Fibroblast of mammary gland (primary cell): ENCODE measurements at places on chromosomes 7 and 10.
A peak's percentile ranks its signal among the peaks of the same experiment; 100 is the strongest.

DNA sequence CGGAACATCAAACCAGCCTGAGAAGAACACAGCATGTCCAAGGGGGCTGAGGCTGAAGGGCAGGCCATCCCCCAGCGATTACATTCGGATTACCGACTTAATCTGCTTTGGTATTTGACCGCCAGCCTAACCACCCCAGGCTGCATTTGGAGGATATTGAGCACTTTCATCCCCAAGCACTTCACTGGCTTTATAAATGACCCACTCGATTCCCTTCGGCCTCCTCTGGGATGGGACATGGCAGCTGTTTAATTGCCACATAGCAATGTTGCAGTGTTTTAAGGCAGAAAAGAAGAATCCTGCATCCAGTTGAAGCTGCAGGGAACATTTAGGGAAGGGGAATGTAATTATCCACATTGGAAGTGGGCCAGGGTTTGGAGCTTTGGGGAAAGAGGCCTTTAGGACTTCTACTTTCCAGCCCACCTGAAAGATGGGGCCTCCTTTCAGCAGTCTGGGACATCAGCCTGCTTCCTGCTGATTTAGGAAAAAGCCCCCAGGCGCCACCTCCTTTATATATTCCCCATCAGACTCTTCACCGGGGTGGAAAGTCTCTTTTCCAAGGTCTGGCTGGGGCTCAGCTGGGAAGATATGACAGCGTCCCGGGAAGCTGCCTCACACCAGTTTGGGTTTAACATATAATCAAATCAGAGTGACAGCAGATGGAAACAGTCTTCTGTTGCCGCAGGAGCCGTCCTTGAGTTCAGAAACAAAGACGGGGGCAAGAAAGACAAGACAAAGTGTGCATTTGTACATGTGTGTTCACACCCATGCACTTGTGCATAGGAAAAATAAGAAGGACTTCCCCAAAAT lies 9.2 kb downstream of the DPCD start:
- DNase-seq = no peak

DNA sequence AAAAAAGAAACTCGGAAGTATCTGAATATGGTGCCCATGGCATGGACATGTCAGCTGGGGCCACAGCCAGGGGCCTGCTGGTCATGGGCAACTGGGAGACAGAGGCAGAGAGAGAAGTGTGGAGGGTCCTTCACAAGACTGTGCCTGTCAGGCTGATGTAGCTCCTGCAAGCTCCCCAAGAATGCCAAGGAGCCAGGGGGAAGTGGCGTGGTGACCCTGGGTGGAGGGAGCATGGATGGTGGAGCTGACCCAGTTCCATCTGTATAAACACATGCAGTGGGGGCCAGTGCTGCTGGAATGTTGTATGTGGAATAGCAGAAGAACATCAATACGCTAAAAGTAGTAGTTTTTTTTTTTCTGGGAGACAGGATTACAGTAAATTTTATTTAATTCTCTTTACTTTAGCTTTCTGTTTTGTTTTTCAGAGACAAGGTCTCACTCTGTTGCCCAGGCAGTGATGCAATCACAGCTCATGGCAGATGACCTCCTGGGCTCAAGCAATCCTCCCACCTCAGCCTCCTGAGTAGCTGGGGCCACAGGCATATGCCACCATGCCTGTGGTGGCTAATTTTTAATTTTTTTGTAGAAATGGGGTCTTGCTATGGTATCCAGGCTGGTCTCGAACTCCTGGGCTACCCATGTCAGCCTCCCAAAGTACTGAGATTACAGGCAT lies 10.5 kb upstream of the ZMIZ2 start:
- no peak for DNase-seq

DNA sequence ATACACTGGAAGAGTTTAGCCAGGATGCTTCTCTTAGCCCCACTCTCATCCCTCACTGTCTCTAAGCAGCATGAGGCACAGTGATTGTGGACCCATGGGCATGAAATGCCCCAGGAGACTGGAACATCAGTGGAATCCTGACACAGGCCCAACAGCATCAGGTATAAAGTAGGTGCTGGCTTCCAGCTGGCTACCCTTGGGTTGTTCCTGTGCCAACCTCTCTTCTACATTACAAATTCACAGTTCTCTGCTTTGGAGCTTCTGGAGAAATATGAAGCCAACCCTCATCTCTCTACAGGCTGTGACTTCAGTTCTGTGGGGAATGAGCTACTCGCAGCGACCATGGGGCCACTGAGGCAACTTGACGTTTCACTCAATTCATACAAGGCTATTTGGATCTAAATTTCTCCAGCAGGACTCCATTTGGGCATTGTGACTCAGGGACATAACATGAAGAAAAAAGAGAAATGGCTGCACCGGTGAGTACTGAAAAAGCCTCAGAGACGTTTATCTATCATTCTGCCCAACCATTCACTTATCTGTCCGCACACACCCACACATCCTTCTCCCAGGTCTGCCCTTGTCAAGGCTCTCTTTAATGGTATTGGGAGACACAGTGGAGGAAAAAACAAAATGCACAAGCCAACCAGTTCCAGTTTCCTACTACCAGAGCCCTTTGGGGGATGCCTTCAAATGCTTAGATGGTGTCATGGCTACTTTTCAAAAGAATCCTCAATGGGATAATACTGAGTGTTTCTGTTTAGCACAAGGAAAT lies 35.4 kb upstream of the TM9SF3 start:
- DNase-seq = no peak

DNA sequence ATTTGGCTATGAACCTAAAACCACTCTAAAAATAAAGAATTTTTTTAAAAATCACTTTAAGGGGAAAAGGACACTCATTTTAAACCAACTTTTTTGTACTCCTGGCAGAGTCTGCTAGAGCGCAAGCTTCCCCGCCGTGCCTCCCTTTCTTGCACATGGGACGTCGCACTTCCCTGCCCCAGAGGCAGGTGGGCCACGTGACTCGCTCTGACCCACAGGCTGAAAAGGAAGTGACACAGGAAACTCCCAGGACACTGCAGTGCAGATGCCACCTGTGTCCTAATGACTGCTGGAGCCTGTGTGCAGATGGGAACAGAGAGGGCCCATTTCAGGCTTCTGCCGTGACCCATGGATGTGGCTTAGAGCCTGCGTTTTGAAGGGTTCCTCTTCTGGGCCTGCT lies 142.1 kb upstream of the LANCL2 start:
- no peak for DNase-seq

GRCh38 chr10:35391954-35392262 lies 55.6 kb downstream of the CCNY start:
- no peak for DNase-seq

DNA sequence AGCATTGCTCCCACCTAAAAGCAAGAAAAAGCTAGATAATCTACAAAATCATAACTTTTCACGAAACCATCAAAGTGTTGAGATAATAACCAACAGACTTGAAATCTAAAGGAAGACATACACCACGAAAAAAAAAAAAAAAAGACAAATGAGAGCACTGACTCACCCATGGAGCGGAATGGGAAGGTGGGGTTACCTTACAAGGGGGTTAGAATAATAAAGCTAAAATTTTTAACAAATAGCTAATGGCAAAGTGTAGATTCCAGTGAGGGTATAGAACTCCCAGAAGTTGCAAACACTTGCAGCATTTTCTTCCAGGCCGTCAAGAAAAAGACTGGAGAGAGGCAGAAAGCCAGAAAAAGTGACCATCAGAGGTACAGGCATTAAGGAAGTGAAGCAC lies 27.2 kb downstream of the IPMK start:
- DNase-seq = peak; percentile 44

DNA sequence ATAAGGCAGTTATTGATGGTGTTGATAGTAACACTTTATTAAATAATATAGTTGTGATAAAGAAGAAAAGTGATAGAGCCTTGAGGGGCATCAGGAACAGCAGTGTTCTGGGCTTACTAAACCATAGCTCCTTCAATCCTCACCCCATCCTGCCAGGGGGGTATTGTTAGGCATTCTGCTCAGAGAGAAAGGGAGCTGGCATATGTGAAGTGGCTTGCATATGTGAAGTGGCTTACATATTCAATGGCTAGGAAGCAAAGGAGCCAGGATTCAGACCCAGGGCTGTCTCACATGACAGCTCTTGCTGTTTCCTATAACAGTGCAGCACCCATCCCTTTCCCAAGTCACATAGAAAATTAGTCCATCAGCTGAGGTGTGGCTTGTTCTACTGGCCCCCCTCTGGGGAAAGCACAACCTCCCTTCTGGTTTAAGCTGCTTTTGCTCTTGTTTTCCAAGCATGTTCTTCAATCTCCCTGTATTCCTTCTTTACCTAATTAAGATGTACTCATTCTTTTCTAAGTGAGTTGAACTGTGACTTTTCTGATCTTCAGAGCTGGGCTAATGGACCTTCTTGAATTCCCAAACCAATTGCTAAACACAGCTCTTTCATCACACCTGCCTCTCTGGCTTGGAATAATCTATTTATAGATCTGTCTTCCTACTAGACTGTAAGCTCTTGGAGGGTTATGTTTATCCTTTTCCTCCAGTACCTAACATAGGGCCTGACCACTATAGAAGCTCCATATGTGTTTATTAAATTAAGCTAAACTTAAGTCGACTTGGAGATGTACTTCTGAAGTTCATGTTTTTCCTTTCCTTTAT lies 108.7 kb upstream of the GLI3 start:
- peak; percentile 8 for DNase-seq

- DNase-seq = peak; percentile 52
These were observed 69.5 kb upstream of the PODXL start for GRCh38 chr7:131625817-131626372.

GRCh38 chr10:110901954-110902819 lies 16.8 kb downstream of the BBIP1 start:
- peak; percentile 94 for DNase-seq

DNA sequence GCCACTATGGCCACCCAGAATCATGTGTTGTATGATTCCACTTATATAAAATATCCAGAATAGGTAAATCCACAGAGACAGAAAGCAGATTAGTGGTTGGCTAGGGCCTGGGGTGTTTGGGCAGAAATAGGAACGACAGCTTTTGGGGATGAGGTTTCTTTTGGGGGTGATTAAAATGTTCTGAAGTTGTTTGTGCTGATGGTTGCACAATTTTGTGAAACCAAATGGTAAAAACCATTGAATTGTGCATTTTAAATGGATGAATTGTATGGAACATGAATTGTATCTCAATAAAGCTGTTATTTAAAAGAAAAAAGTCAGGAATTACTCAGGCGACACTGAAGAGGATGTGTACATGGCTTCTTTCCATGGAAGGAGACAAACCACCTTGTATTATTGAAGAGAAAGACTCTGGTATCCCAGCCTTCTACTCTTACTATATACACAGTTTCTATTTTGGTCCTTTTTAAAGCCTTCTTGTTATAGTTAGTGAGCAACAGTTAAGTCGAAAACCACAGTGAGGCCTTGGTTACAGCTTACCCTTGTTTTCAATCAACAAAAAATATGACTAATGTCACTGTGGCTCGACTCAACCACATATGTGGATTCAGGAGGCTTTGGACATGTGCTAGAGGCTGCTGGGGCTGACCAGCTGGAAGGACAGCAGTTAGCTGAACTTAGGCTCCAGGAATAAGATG lies 57.1 kb upstream of the KMT2E start:
- peak; percentile 96 for DNase-seq

DNA sequence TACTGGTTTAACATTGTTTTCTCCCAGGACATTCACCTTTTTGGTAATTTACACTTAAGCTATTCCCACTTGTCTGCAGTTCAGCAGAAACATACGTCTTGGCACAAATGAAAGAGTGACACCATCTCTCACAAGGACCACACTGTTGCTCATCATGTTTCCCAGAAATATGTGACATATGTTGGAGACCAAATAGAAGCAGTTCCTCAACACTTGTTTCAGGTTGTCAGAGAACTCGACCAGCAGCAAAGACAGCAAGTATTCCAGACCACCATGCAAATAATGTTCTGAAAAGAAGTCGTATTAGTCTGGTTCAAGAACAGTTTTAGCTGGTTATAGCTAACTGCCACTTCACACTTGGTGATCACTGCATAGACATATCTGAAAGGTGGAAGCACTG lies 81.3 kb upstream of the KLF6 start:
- DNase-seq = no peak

GRCh38 chr10:58565271-58565670 lies 52.6 kb downstream of the BICC1 start:
- peak; percentile 82 for DNase-seq

DNA sequence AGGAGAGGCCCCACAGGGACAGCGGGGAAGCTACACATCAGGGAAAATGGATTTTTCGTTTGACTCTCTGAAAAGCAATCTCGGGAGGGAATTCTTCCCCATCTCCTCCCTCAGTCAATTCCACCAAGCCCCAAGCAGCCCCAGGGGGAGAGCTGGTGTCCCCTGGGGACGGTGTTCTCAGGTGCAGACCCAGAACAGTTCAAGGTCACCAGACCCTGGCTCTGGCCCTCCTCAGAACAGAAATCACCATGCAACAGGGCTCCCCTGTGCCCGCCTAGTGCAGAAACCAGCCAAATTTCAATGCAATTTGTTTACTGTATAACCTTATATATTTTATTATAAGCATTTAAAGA lies 34.1 kb downstream of the GSDME start:
- DNase-seq = no peak

GRCh38 chr7:1238450-1238882 lies 5.8 kb downstream of the UNCX start:
- no peak for DNase-seq

DNA sequence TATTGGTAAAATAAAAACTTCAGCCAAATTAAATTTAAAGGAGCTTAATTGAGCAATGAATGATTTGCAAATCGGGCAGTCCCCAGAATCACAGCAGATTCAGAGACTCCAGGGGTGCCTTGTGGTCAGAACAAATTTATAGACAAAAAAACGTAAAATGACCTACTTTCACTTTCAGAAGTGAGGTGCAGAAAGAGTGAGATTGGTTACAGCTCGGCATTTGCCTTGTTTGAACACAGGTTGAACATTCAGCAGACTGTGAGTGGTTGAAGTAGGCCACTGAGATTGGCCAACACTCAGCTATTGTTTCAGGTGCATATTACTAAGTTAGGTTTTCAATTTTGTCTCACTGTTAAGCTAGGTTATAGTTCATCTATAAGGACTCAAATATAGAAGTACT lies 153.4 kb downstream of the BICC1 start:
- no peak for DNase-seq

DNA sequence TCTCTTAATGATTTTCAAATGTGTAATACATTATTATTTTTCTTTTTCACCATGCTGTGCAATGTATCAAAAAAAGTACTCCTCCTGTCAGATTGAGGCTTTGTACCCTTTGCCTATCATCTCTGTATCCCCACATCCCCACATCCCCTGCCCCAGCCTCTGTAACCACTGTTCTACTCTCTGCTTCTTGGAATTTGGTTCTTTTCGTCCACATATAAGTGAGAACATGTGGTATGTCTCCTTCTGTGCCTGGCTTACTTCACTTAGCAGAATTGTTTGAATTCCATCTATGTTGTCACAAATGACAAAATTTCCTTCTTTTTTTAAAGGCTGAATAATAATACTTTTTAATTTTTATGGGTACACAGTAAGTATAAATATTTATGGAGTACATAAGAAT lies 13.8 kb downstream of the TAF3 start:
- DNase-seq = no peak

GRCh38 chr10:25952857-25953256 lies 18.8 kb downstream of the MYO3A start:
- DNase-seq = no peak
